ENCODE measurements at places on chromosomes 5 and 9.

DNA sequence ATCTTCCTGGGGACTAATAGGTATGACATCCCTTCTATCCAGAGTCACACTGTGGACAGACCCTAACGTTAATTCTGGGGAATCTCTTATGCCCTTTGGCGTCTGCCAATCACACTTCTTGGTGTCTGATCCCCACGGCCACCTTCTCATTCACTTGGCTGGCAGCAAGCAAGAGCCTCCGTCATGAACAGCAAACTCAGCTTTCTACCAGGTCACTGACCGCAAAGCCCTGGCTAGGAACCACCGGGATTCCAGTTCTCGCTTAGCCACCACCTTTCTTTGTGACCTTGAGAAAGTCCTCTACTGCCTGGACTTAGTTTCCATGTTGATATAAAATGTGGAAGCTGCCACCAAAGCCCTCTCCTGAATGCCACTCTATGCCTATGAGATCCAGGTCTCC lies 67.7 kb upstream of the FCN1 start:
- no peak for DNase-seq

DNA sequence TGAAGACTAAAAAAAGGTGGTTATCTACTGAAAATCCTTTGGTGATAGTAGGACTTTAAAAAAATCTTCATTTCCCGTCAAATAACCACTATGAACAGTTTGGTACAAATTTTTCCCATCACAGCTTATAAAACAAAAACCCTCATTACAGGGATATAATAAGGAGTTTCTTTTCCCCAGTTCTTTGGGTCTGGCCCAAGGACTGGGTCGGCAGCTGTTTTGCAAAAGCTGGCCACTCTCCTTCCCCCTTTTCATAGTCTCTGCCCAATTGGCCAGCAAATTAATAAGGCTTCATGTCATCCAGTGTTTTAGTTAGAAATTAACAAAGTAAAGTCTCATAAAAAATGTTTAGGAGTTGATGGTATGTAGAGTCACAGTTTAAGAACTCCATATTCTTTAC lies 47.0 kb upstream of the PDE8B start:
- no peak for DNase-seq

DNA sequence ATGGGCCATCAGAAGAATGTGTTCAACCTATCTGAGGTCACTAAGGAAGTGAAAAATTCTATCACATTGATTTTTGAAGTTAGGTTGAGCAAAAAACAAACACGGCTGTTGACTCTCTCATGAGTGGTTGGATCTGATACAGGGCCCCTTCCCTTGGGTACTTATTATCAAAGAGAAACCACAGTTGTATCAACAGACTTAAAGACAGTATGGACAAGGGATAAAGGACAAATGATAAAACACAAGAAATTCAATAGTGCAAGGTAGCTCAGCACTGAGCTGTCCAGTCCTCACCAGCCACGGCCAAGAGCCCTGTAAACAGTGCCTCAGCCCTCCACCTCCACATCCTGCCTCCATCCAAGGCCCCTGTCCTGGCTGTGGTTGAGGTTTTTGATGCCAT lies 86.9 kb downstream of the UBE2QL1 start:
- DNase-seq = no peak

DNA sequence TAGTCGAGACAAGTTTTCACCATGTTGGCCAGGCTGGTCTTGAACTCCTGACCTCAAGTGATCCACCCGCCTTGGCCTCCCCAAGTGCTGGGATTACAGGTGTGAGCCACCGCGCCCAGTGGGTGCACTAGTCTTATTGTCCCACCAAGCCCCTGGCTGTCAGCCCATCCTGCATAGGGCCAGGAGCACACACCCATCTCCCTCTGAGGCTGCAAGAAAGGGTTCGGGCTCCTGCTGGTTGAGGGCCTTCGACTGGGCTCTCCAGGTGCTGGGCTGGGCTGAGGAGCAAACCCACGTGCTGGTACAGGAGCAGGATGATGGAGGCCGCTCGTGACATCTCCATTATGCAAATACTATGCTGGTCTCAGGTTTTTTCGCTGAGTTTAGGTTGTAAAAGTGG lies 25.1 kb upstream of the RNF130 start:
- DNase-seq = no peak

DNA sequence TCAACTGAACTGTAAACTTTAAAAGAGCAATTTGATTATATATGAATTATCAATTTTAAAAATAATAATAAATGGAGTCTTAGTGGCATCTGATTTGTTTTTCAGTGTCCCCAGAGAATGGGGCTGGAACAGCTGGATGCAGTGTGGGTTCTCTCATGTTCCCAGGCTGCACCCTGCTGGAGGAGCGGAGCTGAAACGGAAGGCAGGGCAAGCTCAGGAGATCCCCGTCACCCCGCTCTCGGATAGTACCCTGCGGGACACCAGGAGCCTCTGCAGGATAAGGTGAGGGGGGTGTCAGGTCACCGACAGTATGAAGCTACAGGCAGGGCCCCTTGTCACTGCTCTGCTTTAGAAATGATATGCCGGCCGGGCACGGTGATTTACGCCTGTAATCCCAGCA lies 57.3 kb downstream of the S1PR3 start:
- no peak for DNase-seq

GRCh38 chr9:22237497-22238363 lies 208.9 kb upstream of the DMRTA1 start:
- DNase-seq = no peak

- DNase-seq = no peak
These were observed 8.8 kb downstream of the BTF3 start for GRCh38 chr5:73507062-73507461.

GRCh38 chr5:139648205-139649081 lies at the start of gene CXXC5:
Gene CXXC5 (plus strand): TSS chr5:139648349. CDS start chr5:139680524, 32,175 bp downstream.
- peak; percentile 83 for DNase-seq

DNA sequence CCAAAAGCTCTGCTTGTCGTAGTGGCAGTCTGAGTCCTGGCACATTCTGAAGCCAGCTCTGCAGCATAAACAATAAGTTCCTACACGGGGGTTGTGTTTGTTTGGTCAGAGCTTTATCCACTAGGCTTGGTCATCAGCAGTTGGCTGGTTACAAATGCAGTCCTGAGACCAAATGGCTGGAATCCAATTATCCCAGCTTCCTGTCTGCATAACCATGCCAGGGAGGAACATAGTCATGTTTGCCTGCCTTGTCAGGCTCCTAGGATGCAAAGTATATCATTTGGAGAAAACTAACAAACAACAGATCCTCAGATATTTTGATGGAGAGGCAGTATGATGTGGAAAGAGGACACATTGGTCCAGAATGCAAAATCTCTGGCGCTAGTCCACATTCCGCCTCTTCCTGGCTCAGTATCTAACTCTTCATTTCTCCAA lies 85.8 kb downstream of the FBXO38 start:
- DNase-seq = no peak

- DNase-seq = peak; percentile 50
These were observed 59.0 kb downstream of the MAT2B start for GRCh38 chr5:163564321-163564938.

- no peak for DNase-seq
These were observed 18.0 kb upstream of the CXCL14 start for GRCh38 chr5:135596788-135597187.

DNA sequence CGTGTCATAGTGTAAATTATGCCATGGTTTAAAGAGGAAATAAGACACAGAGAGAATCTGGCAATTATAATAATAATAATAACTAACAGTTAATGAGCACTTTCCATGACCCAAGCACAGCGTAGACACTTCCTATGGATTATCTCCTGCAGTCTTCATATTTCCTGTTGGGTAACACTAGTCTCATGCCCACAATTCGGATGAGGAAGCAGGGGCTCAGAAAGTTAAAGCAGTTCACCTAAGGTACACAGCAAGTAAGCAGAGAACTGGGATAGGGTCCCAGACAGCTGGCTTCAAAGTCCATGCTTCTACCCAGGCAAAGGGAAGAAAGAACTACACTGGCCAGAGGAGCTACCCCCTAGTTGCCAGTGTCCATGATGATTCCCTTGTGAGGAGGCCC lies 27.9 kb upstream of the TGFBI start:
- DNase-seq = no peak

DNA sequence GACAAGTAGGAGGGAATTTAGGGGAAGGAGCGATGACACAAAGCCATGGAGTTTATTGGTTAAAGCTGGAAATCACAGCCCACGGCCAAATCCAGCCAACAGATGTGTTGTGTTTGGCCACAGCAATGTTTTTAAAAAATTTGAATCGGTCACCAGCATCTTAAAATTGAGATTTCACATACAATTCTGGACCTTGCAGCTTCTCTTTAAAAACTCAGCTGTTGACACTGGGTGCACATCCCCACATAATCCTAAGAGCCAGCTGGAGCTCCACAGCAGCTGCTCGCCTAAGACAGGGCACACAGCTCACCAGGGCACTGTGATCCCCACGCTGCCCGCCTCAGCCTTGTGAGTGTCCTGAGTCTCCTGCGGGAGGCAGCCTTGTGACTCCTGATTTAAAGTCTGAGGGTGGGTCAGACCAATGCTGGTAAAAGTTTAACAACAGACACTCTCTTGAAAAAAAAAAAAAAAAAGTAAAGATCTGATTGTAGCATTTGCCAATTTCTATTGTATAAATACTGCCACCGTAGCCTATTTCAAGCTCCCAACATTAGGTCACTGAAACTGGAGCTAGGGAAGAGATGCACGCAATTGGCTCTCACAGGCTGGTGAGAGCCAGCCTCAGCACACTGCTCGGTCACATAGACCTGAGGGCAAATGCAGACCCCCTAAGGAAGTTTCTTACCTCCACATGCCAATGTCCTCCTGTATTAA lies 124.8 kb downstream of the HSD17B3 start:
- DNase-seq = no peak

- no peak for DNase-seq
These were observed 746 bp downstream of the NKX2-5 start for GRCh38 chr5:173234129-173234790.

- DNase-seq = no peak
These were observed 7.3 kb downstream of the ECM2 start for GRCh38 chr9:92528522-92528849.

GRCh38 chr5:44002381-44002901 lies 386.8 kb downstream of the FGF10 start:
- DNase-seq = no peak

DNA sequence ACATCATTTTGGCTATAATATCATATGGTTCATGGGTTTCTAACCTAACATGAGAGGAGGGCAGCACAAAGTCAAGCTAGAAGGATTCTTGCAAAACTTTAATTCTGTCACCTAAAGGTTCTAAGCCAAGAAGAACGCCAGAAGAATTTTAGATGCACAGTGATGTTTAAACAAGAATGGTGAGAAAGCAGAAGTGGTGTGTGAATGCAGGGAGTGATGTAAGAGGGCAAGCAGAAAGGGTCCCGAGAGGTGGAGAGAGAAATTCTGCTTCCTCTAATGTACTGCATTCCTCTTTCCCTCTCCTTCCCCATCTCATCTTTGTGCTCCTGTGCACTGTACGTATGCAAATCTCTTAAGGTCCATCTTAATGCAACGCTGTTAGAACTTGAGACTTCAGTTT lies 2.1 kb upstream of the TRMO start:
- DNase-seq = no peak

DNA sequence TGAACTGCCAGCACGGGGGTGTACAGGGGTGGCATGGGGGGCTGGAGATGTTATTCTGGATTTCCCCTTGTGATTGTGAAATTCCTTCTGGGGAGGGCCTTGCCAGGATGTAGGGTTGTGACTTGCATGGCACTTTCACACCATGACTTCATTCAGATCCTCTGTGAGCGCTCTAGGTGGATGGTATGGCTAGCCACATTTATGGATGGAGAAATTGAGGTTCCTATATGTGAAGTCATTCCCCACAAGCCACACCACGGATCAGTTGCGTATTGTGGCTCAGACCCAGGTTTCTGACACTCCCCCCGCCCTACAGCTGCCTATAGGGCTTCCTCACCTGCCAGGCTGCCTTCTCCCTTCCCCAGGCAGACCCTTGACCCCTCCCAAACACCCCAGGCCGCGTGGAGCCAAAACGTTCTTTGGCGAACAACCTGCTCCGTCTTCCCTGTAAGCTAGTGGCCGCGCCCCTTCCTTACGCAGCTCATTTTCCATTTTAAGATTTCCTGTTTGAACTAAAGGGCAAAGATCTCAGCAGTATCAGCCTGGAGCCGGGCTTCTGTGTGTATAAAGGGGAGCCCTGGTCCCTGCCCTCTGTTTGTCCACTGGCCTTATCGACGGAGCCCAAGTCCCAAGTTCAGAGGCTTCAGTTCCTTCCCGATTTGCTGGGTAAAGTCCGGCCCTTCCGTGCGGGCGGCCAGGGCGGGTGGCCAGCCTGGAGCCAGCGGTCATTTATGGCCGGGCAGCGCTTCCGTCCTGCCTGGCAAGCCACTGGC lies 97.8 kb upstream of the KLF4 start:
- no peak for DNase-seq

DNA sequence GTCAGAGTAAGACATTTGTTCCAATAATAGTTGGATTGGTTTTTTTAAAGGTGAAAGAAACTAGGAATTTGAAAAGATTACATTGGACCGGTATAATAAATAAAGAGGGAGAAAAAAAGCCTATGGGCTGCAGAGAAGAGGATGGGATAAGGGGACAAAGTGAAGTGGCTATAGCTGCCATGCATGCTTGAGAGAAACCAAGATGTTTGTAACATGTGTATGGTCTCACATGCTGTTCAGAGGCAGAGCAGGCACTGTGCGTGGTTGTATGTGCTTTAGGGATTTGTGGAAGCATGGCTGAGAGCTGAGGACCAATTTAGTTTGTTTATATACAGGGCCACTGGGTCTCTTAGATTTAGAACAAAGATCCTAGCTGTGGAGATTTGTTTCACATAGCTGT lies 32.7 kb downstream of the LNPEP start:
- DNase-seq = peak; percentile 28

- DNase-seq = no peak
These were observed 225.3 kb upstream of the CLINT1 start for GRCh38 chr5:158084292-158084691.

DNA sequence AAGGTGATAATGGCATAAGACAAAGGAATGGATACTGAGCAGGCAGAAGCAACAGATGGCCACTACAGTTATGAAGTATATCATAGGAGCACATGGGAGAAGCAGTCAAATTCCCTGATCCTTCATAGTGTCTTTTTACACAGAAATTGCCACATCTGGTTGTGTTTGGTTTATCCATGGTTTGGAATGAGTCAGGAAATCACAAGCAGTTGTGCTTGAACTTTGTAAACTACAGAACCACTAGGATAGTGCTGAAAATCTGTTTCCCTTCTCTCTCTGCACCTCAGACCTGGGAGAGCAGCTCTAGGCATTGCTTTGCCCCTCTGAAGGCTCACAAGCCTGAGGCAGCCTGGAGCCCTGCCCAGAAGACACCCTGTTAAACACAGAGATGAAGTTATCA lies 134.0 kb downstream of the DMRT2 start:
- no peak for DNase-seq

DNA sequence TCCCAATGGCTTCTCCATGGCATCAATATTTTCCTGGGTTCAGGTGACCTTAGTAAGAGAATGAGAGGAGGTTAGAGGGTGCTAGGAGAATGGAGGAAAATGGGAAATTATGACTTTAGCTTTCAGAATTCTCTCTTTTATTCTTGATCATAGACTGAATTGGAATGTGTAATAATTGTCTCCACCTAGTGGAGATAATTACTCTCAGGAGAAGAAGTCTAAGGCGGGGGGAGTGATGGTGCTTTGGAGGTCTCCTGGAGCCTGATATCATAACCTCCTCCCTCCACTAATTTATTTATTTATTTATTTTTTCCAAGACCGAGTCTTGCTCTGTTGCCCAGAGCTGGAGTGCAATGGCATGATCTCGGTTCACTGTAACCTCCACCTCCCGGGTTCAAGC lies 221.3 kb downstream of the GRIA1 start:
- no peak for DNase-seq

All from HEK293T (cell line).